NCI-H1092 treated with DMSO at 0.1 percent for 48 hours (cell line): ENCODE measurements at places on chromosomes 13 and 19.

GRCh38 chr19:43678512-43679261 lies 8.7 kb upstream of the PLAUR start:
- DNase-seq, result no peak

- peak; percentile 91 for DNase-seq
Measured at GRCh38 chr13:25608181-25608580, 236.4 kb downstream of the ATP8A2 start.

DNA sequence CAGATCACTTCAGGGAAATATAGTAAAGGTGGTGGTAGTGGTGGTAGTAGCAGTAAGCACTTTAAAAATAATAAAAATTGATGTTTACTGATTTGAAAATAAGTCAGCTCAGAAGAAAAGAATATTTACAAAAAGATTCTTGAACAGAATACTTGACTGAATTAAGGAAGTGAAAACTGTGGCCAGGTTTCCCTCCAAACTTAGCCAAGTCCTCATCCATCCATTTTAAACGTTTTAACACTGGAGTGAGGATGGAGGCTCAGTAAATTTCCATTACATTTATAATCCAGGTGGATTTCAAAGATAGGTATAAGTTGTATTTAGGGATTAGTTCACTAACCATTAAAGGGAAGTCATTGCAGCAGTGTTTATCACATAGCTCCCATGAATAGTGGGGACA lies 221.5 kb downstream of the RGCC start:
- DNase-seq, result no peak

DNA sequence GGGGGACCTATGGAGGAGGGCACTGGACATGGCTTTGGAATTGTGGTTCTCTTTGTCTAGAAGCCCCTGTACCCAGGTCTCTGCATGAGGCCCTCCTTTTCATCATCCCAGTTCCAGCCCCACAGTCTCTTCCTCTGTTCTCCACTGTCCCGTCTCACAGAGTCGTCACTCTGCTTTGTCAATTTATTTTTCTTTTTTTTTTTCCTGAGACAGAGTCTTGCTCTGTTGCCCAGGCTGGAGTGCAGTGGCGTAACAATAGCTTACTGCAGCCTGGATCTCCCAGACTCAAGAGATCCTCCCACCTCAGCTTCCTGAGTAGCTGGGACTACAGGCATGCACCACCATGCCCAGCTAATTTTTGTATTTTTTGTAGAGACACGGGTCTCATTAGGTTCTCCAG lies 619 bp upstream of the EXOC3L2 start:
- DNase-seq, result no peak

- DNase-seq, result peak; percentile 60
Measured at GRCh38 chr13:106336668-106337067, 198.8 kb downstream of the EFNB2 start.

- peak; percentile 75 for DNase-seq
Measured at GRCh38 chr13:50082426-50083281, 67.4 kb downstream of the KCNRG start.

- DNase-seq, result no peak
Measured at GRCh38 chr13:39224671-39225240, 186.5 kb downstream of the NHLRC3 start.

GRCh38 chr13:30334663-30335386 lies 27.5 kb upstream of the KATNAL1 start:
- peak; percentile 4 for DNase-seq

- no peak for DNase-seq
Measured at GRCh38 chr19:38650911-38651584, 3.6 kb downstream of the ACTN4 start.

- DNase-seq, result no peak
Measured at GRCh38 chr13:29758531-29759114, 91.8 kb downstream of the UBL3 start.

DNA sequence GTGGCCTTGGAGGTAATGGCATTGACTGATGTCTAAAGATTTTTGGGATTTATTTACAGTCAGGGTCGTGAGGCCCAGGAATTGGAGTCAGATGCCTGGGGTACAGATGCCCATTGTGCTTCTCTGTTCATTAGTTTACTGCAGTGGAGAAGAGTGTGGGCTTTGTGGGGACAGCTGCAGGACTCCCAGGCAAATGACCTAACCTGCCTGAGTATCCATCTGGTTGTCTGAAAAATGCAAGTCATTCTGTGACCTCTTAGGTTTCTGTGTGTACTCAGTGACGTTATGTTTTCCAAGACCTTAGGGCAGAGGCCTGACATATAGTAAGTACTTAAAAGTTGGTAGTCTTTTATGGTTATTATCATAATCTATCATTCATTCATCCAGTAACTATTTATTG lies 60.5 kb downstream of the SPATA13 start:
- no peak for DNase-seq

DNA sequence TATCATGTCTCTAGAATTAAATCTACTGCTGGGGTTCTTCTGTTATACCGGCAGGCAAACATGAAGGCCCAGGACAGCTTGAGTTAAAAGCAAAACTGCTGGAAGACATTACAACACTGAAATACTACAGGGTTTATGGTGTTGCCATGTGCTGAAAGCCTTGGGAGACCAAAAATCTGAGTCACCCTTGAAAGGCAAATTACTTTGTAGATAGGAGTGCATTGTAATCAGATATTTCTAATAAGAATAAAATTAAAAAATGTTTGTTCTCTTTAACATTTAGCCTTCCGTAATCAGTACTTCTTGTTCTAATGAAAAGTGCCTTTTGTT lies 181.3 kb downstream of the PCDH9 start:
- DNase-seq, result no peak

GRCh38 chr13:80612804-80613203 lies 271.9 kb upstream of the SPRY2 start:
- no peak for DNase-seq

GRCh38 chr19:10069046-10069445 lies 17.1 kb upstream of the SHFL start:
- DNase-seq, result no peak

DNA sequence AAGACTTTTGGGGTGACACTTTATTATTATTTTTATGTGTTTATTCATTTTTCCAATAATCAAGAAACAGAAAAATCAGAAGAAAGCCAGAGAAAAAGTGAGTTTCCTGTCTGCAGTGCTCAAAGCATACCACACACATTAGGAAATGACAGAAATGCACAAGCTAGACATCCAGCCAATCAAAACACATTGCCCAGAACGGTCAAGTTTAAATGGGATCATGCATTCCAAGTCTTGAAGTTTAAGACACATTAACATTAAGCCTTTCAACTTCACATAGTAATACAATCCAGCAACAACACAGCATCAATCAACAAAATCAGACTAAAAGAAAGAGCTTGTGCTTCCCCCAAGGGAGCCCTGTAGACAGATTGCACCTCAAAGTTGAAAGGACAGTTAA lies 28.7 kb upstream of the MEDAG start:
- DNase-seq, result no peak

DNA sequence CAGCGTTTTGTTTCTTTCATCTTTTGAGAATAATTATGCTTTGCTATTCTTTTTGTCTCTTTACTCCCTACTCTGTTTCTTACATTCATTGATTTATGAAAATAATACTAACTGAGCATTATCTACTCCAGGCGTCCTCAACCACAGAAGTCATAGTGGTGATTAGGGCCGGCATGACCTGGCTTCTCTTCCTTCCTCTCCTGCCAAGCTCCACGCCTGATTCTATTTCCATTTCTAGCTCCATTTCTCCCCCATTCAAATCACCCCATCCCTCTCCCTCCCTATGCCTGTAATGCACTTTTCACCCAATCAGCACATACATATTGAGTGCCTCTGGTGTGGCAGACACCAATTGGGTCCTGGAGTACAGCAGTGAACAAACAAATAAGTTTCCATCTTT lies 183.2 kb upstream of the GPR12 start:
- DNase-seq, result no peak

DNA sequence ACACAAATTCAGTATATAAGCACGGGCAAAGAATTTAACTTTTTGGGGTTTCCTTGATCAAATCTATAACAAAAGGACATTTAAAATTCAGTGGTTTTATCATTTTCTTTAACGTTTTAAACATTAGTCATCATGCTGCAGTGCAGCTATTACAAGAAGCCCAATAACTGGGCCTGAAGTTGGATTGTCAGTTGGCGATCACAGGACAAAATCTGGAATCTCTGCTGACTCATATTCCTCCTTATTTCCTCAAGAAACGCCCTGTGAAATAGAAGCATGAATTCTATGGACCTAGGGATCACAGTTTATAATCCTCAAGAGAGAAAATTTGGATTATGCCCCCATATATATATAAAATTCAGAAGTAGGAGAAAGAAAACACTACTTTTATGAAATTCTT lies 971.6 kb upstream of the MIR17HG start:
- DNase-seq, result no peak

DNA sequence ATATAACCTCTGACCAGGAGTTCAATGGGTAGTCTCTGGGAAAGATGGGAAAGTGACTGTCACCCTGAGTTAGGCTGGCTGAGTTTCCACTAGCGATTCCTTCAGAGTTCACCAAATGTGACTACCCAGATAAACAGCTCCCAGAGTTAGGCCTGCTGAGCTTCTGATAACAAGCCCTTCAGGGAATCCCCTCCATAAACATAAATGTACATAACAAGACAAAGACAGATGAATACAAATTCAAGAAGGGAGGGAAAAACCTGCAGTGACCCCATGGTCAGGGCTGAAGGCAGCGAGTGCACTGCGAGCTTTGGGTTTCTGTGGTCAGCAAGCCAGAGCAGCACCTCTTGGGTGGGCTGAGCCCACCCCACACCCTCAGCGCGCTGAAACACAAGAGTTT lies 25.4 kb upstream of the CEACAM4 start:
- DNase-seq, result no peak

GRCh38 chr13:95289020-95289444 lies 12.2 kb downstream of the ABCC4 start:
- DNase-seq, result no peak

GRCh38 chr13:54287062-54287764 lies 1258.6 kb downstream of the OLFM4 start:
- no peak for DNase-seq
